ENCODE measurements at places on chromosomes 1 and 21.

GRCh38 chr1:112935461-112936111, 20.4 kb downstream of the SLC16A1 start:
- DNase-seq, result no peak

DNA sequence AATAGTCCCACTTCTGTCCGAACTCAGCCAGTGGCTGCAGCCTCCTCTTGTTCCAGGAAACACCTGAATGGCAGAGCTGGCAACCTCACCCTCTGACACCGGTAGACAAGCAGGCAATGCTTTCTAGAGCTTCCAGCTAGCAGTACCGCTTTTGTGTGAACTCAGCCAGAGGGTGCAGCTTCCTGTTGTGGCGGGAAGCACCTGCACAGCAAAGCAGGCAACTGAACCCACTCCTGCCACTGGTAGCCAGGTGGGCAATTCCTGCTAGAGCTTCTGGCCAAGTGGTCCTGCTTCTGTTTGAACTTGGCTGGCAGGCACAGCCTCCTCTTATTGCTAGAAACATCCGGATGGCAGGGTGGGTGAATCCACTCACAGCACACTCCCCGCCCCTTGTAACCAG, 40.1 kb upstream of the TMPRSS15 start:
- DNase-seq, result no peak

- DNase-seq, result peak; percentile 42
These were observed 464 bp downstream of the ACBD6 start for GRCh38 chr1:180501865-180502360.

DNA sequence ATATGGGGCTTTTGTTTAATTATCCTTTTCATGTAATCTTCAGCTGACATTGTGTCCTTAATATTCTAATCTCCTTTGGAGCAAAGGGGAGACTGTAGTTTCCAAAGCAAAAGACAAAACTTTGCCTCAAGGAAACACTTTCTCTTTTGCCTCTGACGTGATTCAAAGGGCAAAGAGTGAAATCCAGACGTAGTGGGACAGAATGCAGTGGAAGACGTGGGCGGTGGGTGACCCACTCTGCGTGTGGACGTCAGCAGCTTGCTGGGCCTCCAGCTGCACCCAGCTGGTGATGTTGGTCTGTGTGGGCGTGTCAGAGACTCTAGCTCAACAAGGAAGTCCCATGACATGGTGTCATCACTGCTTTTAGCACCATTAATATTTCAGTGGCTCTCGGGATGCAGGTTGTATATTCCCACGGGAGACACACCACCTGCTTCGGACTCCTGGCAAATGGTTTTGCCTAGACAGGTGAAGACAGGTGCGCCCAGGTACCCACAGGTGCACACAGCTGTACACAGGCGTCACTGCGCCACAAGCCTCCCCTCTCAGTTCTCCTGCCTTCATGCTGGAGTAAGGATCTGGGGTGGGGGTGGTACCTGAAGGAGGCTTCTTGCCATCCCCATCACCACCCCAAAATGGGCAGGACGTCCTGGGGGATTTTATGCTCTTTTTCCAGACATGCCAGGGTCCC, 292.1 kb upstream of the VAMP3 start:
- DNase-seq, result no peak

GRCh38 chr21:41926117-41926806, 27.6 kb downstream of the C2CD2 start:
- no peak for DNase-seq

DNA sequence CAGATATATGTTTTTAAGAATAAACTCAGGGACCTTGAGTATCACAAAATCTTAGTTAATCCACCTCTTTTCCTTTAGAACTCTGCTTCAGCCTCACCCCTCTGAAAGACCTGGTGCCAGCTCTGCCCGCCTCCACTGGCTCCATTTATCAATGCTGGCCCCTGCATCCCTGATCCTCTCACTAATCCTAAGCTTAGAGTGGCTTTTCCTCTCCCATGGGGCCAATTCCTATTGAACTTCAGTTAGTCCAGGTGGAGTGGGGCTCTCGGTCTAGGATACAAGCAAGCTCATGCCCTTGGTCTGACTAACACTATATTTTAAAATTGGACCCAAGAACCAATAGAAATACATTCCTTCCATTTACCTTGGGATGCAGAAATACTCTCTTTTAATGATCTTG, 87.0 kb downstream of the RGS7 start:
- DNase-seq, result no peak

- DNase-seq, result no peak
These were observed 1.0 kb downstream of the TP53BP2 start for GRCh38 chr1:223844787-223845036.

DNA sequence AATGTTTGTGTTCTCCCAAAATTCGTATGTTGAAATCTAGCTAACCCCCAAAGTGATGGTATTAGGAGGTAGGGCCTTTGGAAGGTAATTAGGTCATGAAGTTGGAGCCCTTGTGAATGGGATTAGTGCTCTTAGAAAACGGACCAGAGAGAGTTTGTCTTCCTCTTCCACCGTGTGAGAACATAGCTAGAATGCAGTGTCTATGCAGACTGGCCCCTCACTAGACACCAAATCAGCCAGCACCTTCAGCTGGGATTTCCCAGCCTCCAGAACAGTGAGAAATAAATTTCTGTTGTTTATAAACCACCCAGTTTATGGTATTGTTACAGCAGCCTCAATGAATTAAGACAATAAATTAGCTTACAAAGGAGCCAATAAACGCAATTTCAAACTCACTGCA, 58.0 kb downstream of the KIAA0319L start:
- no peak for DNase-seq

DNA sequence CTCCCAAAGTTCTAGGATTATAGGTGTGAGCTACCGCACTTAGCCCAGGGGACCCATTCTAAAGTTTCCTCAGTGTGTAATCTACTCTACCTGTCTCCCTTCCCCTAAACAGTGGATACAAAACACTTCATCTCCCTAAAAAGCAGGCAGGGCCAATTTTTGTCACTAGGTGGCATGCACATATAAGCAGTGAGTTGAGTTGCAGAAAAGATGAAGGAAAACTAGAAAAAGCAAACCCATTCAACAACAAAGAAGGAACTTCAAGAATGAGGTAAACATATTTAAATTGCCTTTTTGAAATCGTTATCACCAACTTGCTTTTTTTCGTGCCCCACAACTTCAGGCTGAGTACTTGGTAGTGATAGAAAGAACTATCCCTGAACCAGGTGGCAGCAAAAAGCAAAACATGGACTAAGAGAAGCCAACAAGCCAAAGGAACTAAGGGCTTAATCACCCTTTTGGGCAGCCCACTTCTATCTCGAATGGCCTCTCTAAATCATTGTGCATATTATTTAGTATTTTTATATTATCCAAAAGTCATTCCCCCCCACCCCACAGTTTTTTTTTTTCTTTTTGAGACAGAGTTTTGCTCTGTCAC, 19.7 kb upstream of the ALDH9A1 start:
- DNase-seq, result no peak

DNA sequence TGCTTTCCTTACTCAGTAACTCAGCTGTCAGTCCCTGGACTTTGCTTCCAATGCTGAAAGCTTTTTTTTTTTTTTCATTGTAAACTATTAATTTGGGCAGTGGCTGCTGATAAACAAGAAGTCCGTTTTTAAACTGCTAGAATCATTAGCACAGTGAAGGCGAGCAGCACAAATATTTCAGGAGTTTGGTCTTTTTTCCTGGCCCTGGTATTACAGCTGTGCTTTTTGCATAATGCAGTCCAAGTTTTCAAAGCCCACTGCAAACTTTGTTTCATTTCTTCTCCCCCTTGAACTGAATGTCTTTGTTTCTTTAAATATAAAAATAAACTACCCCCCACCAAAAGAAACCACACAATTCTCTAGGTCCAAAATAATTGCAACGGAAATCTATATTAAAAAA, 6.6 kb downstream of the GLIS1 start:
- no peak for DNase-seq

DNA sequence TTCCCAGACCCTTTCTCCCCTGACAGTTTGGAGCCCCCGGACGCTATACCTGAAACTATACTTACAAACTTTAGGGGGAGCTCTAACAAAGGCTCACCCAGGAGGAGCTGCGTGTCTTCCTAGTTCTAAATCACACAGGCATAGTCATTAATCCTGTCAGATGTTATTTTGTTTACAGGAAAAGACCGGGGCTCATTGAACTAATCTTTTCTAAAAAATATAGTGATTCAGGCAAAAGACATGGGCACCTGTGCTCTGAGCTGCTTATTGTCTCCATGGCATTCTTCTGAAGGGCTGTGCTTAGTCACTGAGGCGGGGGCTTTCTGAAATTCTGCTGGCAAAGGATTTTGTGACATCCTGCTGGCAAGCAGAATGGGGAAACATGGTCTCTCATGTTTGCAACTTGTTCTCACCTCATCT, 1577.0 kb downstream of the NCAM2 start:
- DNase-seq, result no peak

GRCh38 chr21:26170471-26171257, at the start of gene APP:
Gene APP (minus strand): TSS chr21:26170770. CDS start chr21:26170620, 150 bp downstream.
- DNase-seq, result peak; percentile 78

GRCh38 chr1:204723131-204723787, 37.7 kb upstream of the LRRN2 start:
- no peak for DNase-seq

GRCh38 chr1:3735688-3736087, 16.6 kb upstream of the CCDC27 start:
- DNase-seq, result no peak

GRCh38 chr1:168628807-168629206, 52.4 kb downstream of the XCL1 start:
- DNase-seq, result no peak

DNA sequence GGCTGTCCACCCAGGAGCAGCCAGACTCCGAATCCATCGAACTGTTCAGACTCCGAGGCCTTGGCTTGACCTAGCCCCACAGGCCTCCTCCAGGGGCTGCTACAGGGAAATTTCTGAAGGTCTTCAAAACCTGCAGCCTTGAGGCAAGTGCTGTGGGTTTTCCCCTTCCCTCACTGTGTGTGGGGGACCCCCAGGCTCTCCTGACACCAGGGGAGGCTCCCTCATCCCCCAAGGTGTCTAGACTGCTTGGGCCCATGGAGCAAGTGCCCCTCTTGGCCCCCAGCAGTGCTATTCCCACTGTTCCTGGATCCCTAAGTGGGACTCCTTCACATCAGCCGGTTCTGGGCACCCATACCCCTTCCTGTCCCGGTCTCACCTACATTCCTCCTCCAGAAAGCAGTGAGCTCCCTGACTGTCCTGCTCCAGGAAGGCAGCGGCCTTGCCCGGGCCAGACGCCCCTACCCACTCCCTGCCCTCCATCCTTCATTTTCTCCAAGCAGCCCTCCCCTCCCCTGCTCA, 814 bp downstream of the PAQR7 start:
- no peak for DNase-seq

DNA sequence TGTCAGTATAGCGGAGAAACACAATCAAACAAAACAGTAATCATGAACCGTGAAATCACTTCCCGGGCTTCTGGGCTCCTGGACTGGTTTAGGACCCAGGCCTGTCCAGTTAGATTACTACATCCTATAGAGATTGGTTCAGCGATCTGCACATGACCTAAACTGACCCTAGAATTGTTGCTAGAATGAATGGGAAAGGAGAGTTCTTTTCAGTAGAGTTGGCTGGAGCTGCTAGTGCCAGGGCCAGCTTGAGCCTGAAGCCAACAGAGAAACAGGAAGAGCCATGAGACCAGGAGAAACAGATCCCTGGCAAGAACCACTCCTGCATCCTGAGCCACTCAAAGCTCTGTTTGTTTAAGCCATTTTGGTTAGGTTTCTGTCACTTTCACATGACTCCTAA, 474.3 kb upstream of the C1orf87 start:
- no peak for DNase-seq

DNA sequence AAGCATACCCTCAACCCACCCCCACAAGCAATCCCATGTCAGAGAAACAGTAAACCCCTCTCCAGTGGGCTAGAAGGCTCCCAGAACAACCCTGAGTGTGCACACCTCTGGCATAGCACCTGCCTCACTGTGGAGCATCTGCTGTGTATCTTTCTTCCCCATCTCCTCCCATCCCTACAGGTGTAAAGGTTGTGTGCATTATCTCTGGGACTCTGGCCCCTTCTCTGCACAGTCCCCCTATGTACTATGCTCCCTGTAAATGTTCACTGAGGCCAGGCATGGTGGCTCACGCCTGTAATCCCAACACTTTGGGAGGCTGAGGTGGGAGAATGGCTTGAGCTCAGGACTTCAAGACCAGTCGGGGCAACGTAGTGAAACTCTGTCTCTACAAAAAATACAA, 700 bp upstream of the CACNA1S start:
- no peak for DNase-seq
